ENCODE measurements at places on chromosomes 3 and 15.
A peak's percentile ranks its signal among the peaks of the same experiment; 100 is the strongest.

- DNase-seq: peak; percentile 63
Observed at GRCh38 chr3:141370065-141370533, 1.8 kb downstream of the ZBTB38 start.

DNA sequence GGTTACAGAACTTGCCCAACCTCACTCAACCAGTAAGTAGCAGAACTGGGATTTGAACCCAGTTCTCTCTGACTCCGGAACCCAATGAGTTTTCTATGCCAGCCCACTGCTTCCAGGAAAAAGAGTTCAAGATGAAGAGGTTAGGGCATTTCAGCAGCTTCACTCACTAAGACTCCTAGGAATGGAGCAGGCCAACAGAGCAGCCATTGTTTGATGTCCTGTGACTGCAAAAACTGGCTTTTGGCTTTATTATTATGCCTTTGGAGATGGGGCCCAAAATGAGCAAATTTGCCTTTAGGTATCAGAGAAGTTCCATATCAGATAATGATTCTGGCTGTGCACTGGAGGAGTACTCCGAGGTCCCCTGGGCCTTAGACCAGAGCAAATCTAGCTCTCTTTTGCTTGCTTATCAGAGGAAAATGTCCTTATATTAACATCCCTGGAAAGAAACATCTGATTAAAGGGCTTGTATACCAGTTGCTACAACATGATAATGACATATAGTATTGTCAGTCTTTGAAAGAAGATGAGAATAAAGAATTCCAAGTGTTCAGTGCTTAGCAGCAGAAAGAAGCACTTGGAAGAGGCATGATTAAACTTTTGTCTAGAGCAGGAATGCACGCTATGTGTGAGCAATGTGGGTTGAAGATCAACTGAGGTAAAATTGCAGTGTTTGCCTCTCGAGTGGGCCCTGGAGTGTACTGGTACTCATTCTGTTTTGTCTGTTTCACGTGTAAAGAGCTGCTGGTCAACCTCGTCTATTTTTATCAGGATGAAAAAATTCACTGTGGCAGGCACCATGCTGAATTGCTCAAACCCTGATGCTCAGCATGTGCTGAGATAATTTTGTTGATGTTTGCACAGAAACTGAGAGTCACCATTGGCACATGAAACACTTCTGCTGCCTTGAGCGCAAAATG is 21.8 kb upstream of the KLHL24 start:
- DNase-seq: no peak

DNA sequence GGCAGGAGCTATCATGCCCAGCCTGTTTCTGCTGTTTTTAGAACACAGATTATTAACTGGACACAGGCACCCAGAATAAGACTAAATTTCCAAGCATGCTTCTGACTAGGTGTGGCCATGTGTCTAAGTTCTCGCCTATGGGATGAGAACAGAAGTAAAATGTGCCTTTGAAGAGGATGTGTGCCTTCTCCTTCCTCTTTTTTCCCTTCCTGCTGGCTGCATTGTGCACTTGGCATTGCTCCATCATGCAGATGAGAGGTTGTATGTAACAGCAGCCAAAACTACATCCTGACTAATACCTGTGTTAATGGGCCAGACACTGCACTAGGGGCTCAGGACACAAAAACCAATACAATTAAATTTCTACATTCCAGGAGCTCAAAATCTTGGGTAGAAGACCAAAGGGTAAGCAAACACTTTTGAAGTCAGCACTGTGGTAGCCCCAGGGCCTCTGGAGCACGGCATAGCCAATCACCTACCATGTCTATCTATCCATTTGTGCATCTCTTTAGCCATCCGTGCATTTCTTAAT is 40.9 kb upstream of the RNU6-1 start:
- no peak for DNase-seq

- DNase-seq: no peak
Observed at GRCh38 chr3:133884887-133885711, 10.6 kb downstream of the RAB6B start.

GRCh38 chr3:78754066-78754743 is 1013.6 kb downstream of the ROBO1 start:
- DNase-seq: no peak

- DNase-seq: no peak
Observed at GRCh38 chr3:110344897-110345767, 726.5 kb upstream of the NECTIN3 start.

DNA sequence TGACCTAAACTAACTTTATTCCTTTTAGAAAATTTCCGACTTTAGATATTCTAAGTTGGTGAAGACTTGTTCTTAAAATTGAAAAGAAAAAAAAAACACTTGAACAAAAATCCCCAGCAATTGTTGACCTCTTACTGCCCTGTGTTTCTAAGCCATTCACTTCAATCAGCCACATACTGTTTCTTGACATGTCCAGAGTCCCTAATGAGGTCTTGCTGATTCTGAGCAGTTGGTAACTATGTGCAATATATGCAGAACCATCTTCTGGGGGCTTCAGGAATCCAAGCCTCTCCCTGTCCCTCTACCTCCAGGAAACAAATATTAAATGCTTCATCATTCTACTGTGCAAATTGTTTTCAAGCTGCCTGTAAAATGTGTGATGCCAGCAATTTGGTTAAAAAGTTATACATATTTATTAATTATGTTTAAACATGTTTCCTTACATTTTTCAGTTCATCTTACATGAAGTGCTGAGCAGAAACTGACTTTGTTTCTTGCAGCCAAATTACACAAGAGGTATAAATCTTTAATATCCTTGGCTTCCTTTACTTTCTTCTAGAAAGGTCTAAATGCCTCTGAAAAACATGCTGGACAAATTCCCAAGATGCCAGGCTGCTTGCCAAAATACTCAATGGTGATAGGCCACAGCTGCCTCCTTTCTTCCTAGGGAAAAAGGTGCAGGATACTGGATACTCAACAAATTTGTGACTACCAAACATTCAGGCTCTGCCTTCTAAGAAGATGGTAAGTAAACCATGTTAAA is 19.8 kb upstream of the GYG1 start:
- no peak for DNase-seq

GRCh38 chr3:31240466-31240865 is 292.3 kb upstream of the STT3B start:
- DNase-seq: no peak

DNA sequence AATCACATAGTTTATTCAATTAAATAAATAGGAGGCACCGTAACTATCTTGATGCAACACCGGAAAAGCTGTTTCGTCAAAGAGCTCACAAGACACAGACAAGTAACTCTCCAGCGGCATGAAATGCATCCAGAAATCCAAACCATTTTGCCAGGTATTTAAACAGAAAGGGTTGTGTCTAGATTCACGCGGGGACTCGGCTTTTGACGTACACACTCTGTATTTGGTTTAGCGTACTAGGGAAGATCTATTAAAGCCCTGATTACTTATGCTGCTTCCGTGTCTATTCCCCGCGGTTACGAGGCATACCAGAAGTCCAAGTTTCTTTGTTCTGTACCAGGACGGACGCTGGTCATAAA is 718 bp downstream of the BNIP2 start:
- DNase-seq: no peak

- no peak for DNase-seq
Observed at GRCh38 chr3:80238606-80239005, 470.8 kb upstream of the ROBO1 start.

GRCh38 chr15:29103824-29104565 is 165.6 kb downstream of the NSMCE3 start:
- DNase-seq: peak; percentile 40

- DNase-seq: no peak
Observed at GRCh38 chr3:193333229-193333628, 45.3 kb downstream of the ATP13A5 start.

GRCh38 chr3:75978686-75979085 is 193.3 kb upstream of the ZNF717 start:
- DNase-seq: no peak

DNA sequence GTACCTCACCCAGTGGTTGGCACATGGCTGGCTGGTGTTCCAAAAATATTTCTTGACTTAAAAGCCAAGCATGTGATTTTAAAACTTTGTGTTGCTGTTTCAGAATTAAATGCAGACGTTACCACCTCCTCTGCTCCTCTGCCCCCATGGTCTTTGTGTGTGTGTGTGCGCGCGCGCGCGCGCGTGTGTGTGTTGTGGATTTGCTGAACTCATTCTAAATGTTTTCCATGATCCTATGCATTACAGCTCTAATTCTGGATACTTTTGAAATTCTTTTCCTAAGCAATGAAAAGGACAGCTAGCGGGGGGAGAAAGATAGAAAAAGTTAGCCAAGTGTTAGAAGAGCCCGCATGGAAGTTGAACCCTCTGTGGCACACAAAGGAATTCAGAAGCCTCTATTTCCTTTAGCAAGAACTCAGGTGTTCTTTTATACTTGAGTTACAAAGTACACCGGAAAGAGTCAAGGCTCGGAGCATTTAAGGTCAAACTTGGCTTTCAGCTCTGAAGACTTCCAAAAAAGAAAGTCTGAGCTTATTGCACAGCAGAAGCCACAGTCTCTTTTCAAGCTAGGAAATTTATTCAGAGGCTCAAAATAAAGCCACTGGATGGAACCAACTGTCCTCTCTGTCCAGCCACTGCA is 350.5 kb upstream of the TBL1XR1 start:
- DNase-seq: no peak

Measured in stimulated activated naive B cell treated with anti-CD40 and anti-IgM and Interleukin-4, amounts not matched to agents 10 μg/mL and 1 μg/mL and 100 μg/mL, for 72 hours (primary cell).